Kidney capillary endothelial cell (primary cell): ENCODE measurements at places on chromosomes 2 and 18.

DNA sequence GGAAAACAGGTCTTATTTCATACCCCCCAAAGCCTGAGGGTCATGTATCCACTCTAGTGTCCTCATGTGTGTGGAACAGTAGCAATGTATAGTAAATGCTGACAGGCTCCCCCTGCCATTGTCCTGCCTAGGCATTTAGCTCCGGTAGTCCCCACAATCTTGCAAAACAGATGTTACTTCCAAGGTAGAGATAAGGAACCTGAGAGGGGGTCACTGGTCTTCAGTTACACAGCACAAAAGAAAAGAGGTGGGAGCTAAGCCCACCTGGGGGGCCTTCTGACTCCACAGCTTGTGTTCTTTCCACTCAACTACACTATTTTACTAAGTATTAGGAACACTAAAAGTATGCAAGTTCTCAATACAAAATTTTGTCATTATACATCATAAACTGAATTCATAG is 17.4 kb upstream of the FECH start:
- no peak for DNase-seq

- DNase-seq, result no peak
Measured at GRCh38 chr2:71743995-71744675, 290.8 kb downstream of the DYSF start.

- peak; percentile 44 for DNase-seq
Measured at GRCh38 chr18:70931942-70932814, 643.3 kb downstream of the SOCS6 start.

DNA sequence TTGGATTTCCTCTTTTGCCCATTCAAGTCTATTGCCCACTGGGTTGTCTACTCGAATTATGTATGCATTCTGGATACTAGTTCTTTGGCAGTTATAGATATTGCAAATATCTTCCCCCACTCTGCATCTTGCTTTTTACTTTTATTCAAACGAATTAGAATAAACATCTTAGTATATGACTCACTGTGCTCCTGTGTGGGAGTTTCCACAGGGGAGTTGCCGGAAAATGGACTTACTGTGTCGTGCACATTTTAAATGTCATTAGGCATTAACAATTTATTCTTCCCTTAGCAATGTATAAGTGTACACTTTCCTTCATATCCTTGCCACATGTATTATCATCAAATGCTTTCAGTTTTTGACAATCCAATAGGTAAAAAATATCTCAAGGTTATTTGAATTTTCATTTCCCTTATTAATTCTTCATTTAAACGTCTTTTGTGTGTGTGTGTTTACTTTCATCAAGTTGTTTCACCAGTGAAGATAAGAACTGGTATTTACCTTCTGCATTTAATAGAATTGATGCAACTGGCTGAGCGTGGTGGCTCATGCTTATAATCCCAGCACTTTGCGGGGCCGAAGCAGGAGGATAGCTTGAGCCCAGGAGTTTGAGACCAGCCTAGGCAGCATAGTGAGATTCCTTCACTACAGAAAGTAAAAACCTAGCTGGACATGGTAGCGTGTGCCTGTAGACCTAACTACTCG is 4.6 kb upstream of the UGT1A5 start:
- DNase-seq, result no peak

DNA sequence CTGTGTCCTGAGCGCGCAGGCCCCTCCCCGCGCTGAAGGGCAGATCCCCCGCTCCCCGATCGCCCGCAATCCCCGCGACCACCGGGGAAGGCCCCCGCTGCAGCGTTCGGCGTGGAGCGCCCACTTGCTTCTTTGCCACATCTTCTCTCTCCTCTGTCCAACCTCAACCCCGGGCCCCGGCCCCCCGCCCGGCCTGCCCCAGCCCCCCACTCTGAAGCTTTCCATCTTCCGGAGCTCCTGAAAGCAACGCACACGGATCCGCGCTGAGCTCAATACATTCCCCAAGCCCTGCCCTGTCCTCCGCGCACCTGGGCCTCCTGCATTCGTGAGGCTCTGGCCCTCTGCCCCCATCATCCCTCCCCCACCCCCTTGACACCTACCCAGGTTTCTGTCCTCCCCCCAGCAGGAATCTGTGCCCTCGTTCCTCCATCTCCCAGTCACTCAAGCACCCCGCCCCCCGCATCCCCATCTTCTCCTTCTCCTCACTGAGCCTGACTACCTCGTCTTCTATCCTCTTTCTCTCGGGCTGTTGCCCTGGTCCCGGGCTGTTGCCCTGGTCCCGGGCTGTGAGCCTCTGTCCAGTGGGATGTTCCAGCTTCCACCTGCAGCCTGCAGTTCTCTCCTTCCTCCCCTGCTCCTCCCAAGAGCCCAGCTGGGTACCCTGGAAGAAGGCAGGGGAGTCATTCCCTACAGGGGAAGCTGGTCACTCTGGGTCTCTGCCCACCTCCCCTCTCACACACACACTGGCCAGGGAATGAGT is 7.8 kb downstream of the SPEG start:
- DNase-seq, result no peak

GRCh38 chr2:132475615-132476014 is 59.0 kb downstream of the GPR39 start:
- no peak for DNase-seq

DNA sequence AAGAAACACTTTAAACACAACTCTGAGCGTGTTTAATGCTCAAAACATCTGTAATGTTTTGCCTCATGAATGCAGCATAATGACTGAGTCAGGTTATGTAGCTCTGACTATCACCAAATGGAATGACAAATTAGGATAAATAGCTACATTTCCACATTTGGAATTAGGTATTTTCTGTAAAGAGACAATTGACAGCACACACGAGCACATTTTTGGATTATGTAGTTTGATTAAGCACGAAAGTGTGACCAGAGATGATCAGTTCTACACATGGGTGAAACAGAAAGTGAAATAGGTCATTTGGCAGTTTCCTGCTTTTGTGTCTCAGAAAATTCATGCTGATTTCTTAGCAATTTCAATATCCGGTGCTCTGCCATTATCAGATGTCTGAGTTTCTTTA is 29.0 kb downstream of the LPIN1 start:
- peak; percentile 52 for DNase-seq

DNA sequence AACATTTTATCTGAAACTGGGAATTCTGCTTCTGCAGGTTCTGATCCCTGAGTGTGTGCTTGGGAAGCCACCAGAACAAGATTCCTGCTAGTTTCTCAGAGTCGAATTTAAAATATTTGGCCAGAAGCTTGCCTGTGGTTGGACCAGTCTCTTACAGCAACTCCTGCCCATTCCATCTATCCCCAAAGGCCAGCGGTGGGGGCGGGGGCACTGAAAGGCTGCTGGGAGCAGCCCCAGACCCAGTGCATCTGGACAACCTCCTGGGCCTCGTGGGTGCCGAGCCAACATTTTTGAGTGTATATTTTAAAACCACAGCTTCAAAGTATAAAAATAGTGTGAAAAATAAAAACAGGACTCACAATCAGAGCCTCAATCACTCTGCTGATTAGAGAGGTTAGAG is 38.6 kb upstream of the ZFP36L2 start:
- DNase-seq, result no peak

DNA sequence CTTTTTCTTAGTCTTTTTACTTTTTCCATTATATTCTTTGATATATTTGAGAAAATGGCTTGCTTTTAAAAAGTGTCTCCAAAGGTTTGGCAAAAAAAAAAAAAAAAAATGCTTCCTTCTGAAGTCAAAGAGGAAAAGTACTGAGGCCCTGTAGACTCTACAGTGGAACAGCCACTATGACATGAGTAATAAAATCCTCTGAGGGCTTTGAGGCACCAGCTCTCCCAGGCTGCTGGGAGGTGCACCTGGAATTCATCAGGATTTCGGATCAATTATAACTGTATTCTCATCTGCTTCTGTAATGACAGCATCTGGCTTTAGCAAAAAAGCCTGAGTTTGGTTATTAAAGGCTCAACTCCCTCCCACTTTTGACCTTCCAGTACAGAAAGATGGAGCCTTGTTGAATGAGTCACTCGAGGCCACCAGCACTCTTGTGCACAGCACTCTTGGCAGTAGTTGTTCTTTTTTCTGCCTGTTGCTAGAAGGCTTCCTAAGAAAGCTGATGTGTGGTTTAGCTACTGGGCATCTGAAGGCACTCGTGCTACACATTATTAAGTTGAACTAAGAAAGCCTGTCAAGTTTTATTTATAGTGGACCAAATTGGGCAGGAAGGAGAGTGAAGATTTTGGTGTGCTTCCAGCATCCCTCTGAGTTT is 131.3 kb downstream of the PRPF40A start:
- DNase-seq, result peak; percentile 36

DNA sequence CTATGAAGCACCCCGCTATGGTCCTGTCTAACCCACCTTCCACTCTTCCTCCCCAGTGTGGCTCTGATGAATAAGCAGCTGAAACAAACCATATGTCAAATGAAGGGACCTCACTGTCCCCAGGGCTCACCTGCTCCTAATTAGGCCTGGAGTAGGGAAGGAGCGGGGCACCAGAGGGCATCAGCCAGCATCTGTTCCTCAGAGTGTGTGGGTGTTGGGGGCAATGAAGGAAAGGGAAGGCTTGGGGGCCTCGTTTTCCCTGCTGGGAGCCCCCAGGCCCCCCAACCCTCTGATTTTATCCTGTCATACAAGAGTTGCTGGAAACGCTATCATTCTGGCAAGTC is 274.7 kb downstream of the HAUS1 start:
- no peak for DNase-seq

DNA sequence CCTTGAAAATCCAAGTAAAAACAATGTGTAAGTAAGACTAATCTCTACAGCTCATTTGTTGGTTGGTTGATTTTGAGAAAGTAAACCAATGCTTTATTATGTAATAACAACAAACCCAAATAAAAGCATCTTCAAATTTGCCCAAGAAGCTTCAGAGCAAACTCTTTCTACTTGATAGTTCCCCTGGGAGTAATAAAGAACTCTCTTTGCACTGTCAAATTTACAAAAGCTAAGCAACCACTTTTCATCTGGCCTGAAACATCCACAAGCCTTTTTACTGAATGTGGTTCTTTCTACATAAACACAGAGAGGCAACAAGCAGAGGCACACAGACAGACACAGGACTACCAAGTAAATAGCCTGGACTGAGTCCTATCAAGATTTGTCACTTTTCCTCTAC is 28.8 kb upstream of the CACNB4 start:
- no peak for DNase-seq

- no peak for DNase-seq
Measured at GRCh38 chr2:221549143-221549542, 23.0 kb downstream of the EPHA4 start.

DNA sequence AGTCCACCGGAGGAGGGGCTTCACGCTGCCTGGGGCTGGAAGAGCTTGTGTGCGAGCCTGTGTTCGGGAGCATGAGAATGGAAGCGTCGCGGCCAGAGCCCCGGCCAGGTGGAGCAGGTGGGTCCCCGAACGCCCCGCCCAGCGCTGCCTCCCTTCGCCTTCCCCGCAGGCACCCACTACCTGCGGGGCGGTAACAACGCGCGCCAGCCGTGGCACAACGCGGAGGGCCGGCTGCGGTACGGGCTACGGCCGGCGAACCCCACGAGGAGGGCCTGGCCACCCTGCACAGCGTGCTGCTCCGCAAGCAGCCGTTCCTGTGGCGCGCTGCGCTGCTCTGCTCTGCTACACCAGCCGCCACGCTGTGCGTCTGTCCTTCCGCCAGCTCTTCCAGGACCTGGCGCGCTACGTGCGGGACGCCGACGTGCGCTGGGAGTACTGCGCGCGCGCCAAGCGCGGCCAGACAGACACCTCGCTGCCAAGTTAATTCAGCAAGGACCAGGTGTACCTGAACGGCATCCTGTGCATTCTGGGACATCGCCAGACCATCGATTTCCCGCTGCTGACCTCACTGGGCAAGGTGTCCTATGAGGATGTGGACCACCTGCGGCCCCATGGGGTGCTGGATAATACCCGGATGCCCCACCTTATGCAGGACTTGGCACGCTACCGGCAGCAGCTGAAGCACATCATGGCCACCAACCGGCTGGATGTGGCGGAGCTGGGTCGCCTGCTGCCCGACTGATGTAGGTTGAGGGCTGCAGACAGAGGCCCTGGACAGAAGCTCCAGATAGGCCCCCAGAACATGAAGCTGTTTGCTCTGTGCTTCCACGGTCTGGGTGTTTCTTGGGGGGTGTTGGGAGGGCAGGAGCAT is 200.6 kb downstream of the NAPG start:
- DNase-seq, result no peak

GRCh38 chr2:161136696-161137324 is 23.4 kb upstream of the TANK start:
- no peak for DNase-seq

DNA sequence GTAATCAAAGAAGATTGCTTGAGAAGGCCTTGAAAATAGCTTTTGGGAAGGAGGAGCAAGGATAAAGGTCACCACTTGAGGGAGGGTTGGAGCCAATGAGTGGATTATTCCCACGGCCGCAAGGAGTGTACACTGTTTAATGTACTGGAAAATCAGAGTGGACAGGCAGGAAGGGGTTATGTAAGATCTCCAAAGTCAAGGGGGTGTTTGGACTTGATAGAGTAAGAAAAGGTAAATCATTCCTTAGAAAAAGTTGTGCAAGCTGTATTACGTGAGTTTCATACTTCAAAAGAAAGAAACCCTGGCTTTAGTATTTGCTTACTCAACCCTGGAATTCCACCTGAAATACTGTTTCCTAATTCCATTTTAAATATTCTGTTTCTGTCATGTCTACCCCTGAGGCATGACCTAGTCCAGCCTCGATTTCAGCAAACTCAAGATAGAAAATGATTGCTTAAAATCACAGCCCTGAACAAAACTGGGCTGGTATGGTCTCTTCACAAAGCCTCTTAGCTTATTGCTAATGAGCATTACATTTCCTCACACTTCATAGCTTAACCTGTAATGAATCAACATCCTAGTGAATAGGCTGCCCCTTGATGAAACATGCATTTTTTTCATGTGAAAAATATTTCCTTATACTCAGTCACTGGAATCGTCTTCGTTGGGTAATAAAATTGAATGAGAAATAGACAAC is 1.1 kb downstream of the MREG start:
- DNase-seq, result no peak

DNA sequence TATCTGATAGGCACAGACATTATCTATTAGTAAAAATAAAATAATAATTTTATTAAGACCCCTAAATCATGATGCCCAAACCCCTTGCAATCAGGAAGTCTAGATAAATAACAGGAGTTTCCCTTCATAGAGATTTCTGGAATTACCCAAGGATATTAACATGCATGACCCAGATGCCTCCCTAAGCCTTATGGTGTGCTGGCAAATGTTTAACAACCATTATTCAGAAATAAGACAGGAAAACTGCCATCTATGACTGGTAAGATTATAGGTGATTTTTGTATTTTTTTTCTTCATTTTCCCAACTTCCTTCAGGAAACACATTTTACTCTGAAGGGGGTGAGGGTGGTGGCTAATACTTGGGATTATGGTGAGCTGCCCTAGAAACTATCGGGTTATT is 2.7 kb upstream of the PPP1CB start:
- no peak for DNase-seq

- DNase-seq, result no peak
Measured at GRCh38 chr2:128357506-128358370, 39.1 kb upstream of the HS6ST1 start.
